ENCODE measurements at places on chromosomes 11 and 22.

DNA sequence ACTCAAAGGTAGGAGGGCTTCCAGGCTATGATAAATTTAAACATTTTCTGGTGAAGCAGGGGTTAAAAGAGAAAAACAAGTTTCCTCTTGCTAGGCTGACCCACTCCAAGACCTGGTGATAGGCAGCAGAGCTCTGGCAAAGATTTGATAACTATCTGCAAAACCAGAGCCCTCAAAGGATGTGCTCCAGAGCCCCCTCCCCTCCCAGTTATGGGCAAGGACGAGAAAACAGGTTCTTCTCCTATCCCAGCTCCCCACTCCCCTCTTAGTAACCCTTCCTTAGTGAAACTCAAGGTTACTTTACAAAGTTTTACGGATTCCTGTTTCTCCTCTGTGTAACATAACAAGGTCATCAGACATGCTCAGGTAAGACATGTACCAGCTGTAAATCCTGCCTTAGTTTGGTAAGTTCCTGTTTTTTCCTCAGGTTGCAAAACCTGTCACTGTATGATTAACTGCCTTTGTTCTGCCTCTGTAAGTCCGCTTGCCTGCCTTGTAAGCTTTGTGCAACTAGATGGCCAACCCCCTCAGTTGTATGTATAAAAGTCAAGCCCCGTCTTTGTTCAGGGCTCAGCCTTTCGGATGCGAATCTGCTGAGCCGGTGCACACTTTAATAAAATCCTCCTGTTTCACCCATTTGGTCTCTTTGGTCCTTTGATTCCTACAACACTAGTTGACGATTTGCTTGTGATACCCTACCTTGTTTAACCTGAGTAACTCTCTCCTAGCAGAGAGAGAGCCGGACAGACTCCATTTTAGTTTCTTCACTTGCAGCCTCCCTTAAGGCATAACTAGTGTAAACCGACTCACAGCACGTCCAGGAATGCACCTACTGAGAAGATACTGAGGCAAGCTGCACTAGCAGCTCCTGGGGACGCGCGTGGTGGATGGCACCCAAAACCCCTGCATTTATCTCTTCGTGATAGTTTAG is 13.9 kb downstream of the APOBEC3H start:
- DNase-seq = no peak

GRCh38 chr11:69295995-69296889 is 2.3 kb downstream of the MYEOV start:
- DNase-seq = no peak

DNA sequence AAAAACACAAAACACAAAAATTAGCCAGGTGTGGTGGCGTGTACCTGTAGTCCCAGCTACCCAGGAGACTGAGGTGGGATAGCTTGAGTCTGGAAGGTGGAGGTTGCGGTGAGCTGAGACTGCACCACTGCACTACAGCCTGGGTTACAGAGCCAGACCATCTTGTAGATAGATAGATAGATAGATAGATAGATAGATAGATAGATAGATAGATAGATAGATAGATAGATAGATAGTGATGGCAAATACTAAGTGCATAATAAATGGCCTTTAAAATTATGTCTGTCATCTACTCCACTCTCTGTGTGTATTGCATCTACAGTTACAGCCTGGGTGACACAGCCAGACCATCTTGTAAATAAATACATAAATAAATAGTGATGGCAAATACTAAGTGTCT is 56.0 kb upstream of the CHRM4 start:
- DNase-seq = no peak

GRCh38 chr11:129930743-129931142 is 35.4 kb upstream of the NFRKB start:
- DNase-seq = no peak

- no peak for DNase-seq
These were observed 16.7 kb downstream of the MRPL23 start for GRCh38 chr11:1963864-1964263.

DNA sequence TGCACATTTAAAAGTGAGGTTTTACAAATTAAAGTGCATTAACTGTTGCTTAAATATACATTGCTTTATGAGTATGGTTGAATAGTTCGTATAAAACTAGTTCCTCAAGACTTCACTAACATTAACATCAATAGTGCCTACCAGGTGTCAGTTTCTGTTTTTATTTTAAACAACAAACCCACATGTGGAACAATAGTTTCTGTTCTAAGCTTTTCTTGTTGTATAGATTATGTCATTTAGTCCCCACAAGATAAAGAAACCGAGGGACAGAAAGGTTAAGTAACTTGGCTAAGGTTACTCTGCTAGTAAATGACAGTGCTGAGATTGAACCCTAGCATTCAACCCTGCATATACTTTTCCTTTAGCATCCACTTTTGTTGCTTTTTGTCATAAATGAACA is 41.4 kb upstream of the ST14 start:
- no peak for DNase-seq

GRCh38 chr22:27381552-27381951 is 420.0 kb downstream of the MN1 start:
- no peak for DNase-seq

DNA sequence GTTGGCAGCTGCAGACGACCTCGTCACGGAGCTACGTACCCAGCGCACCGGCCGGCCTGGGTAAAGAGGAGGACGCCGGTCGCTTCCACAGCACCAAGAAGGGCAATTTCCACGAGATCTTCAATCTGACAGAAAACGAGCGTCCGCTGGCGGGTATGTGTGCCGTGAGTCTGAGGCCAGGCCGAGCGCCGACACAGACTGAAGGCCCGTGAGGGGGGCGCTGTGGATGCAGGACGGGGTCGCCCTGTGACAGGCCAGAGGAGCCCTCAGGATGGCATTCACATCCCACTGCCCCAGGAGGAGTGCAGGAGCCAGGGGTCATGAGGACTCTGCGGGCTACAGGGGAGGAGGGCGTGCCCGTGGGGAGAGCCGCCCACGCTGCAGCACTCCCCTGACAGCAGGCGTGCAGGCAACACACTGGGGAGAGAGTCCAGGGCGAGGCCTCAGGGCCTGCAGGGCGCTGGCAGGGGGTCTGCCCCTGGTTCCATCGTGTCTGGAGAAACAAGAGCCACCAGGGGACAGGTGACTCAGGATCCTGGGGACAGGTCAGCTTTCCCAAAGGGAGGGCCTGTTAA is 53.6 kb downstream of the GRAMD4 start:
- no peak for DNase-seq

DNA sequence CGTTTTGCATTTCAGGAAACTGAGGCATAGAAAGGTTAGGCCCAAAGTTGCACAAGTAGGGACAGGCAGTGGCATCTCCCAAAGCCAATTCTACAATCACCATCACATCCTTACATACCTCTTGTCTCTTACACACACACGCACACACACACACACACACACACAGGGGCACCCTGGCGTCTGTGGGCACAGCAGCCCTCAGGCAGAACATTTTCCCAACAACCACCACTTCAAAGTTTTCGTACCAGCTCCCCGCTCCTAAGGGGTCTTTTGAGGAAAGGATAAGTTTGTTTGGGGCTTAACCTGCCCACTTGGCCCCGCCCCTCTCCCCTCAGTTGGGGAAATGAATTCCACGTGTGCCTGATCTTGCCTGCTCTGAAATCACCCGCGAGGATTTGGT is 14.7 kb upstream of the LRRC32 start:
- no peak for DNase-seq

DNA sequence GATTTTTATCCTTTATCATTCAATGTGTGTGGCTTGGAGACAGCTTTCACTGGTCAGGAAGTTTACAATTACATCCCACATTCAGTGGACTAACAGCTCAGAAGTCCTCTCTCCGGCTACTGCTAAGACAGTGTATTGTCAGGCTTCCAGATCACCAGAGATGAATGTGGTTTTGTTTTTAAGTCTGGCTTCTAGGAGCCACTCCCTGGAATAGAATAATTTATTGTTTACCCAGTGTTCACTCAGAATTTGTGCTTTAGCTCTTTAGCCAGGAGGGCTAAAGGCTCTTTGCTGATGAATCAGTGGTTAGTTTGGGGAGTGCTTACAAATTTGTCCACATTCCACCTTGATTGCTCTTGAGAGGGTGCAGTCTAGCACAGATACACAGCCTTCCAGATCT is 26.5 kb downstream of the TRIM77 start:
- no peak for DNase-seq

DNA sequence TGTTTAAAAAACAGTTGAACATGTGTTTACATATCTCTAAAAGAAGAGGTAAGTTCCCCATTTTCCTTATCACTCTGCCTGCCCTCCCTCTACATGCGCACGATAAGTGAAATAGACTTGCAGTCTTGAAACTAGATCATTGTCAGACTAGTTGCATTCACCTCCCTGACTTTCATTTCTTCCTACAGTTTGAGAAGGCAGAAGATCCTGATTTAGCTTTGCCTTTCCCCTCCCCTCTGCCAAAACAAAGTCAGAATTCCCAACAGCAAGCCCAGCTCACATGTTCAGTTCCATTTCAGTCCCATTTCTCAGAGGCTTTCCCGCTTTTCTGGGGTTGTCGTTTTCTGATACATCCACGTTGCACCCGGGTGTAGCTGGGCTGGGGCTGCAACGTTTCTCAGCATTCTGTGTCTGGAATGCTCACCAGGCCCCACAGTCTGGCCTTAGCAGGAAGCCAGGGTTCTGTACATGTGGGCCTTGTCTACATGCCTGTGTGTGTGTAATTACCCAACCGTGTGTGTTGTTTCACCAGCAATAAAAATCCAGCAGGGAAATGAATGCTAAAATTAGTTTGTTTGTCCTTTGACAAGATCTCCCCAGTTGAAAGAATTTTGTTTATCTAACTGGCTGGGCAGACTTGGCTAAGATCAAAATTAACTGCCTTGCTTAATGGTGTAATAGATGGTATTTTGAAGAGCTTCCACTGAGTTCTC is 179.2 kb downstream of the DBX1 start:
- DNase-seq = no peak

DNA sequence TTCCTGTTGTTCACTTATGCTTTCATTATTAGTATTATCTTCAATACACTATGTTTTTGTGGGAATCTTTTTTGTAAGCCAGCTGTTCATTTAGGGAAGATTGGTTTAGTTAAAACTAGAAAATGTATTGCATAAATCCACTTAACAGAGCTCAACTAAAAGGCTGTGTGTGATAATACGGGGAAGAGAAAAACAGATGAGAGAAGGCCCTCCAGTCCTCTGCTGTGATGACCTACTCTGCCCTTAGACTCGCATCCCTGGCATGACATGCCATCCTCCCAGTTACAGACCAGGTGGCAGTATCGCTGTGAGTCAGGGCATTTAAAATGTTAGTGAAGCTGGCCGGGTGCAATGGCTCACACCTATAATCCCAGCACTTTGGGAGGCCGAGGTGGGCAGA is 173.4 kb upstream of the TTC12 start:
- DNase-seq = no peak

- DNase-seq = peak; percentile 13
These were observed 6.5 kb downstream of the ARSA start for GRCh38 chr22:50621356-50621880.
